ENCODE measurements at places on chromosomes 5 and 9. TPM values are rescaled to one million over a fixed set of nuclear protein-coding genes. Genes with fewer than 3 reads are reported as not detected.
A peak's percentile ranks its signal among the peaks of the same experiment; 100 is the strongest.

The ELAVL2 gene
- total RNA-seq: 0.97 TPM

The FGF10 gene
- 0.09 TPM for total RNA-seq

The INSL4 gene
- not detected for total RNA-seq

The ISL1 gene
- total RNA-seq: not detected

The TMEM267 gene
- total RNA-seq: 3.5 TPM

The PCDHA3 gene
- 0.18 TPM for total RNA-seq

The RIC1 gene
- 18.0 TPM for total RNA-seq

DNA sequence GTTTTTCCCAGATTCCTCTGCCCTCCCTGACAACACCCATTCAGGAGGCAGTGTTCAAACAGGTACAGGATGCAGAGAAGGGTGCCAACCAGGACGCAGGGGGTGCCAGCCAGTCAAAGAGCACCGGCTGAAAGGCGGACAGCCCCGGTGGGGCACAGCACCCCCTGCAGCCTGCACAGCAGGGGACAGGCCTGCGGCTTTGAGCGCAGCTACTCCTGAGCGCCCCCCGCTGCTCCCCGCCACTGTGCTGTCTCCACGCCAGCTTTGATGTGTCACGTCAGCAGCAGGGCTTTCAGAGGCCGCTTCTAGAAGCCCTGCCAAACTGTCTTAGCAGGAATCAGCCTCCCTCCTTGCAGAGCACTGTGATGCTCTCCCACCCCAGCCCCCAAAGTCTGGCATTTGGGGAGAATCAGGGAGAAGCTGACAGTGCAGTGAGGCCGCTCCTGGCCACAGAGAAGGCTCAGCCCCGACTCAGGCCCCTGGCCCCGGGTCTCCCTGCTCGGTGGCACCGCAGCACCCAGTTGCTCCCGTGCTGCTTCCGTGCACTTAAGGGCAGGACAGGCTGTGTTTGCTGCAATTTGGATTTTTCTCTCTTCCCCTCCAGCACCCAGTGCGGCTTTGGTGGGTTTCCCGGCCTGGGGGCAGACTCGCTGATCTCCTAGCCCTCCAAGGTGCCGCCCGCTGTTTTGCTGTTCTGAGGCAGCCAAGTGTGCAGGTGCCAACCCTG is 20.3 kb downstream of the AK8 start:
- H3K27ac ChIP-seq: peak overlapping the region; percentile 39
- H3K4me3 ChIP-seq: no peak overlapping the region
- peaks cover 26% of the 10 kb centered on the region for H3K4me1 ChIP-seq
- no peaks in the 10 kb centered on the region for H3K36me3 ChIP-seq

DNA sequence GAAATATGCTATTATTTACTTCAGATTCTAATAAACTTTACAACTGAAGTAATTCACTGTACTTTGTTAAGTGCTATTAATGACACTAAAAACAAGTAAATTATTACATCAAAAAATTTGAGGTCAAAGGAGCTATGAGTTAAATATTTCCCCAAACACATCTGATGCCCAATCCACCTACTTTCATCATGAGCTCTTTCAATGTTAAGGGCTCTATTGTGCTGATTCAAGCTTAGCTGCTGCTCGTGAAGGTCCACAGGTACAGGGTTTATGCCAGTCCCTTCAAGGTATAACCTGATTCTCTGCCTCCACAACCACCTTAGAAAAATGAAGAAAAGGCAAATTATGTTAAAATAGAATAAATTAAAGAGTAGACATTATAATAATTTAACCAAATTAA is 24.2 kb downstream of the NADK2 start:
- no peak overlapping the region for H3K4me3 ChIP-seq
- no peak overlapping the region for H3K27ac ChIP-seq
- H3K27me3 ChIP-seq: no peaks in the 10 kb centered on the region
- H3K36me3 ChIP-seq: no peaks in the 10 kb centered on the region
- H3K4me1 ChIP-seq: no peaks in the 10 kb centered on the region
- DNase-seq: no peak

DNA sequence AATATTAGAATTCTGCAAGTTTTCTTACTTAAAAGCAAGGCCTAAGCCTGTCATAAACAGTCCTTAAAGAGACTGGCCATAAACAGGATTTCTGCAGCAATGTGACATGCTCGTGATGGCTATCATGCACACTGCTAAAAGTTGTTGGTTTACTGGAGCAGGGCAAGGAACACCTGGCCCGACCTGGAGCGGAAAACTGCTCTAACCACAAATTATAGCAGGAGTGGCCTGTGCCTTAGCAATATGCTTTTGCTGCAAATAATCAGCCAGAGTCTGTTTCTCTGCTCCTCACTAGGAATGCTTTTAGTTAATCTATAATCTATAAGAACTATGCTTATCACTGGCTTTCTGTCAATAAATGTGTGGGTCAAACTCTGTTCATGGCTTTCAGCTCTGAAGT is 322.9 kb upstream of the RPS23 start:
- no peaks in the 10 kb centered on the region for H3K27me3 ChIP-seq
- no peak overlapping the region for H3K27ac ChIP-seq
- no peaks in the 10 kb centered on the region for H3K4me1 ChIP-seq
- no peak for DNase-seq

DNA sequence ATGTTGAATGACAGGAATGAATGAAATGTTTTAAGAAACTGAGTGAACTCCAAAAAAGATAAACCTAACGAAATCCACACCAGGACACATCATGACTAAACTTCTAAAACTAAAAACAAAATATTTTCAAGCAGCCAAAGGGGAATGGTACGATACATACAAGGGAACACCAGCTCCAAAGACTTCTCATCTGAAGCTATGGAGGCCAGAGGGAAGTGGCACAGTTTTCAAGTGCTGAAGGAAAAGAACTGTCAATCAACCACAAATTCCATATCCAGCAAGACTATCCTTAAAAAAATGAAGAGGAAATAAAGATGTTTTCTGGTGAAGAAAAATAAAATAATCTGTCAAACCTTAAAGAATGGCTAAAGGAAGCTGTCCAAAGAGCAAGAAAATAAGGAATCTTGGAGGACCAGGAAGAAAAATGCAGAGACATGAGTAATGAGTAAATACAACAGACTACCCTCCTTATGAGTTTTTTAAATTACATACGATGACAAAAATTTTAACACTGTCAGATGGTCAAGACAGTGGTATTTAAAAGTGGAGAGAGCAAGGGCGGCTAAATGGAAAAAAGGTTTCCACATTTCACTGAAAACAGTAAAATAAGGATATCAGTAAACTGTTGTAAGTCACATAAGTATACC is 12.0 kb downstream of the CAMSAP1 start:
- H3K4me3 ChIP-seq: no peak overlapping the region
- no peaks in the 10 kb centered on the region for H3K36me3 ChIP-seq
- H3K27me3 ChIP-seq: no peaks in the 10 kb centered on the region
- DNase-seq: no peak

GRCh38 chr5:159440968-159441367 is 110.7 kb upstream of the IL12B start:
- H3K4me1 ChIP-seq: peaks cover 4% of the 10 kb centered on the region
- no peak overlapping the region for H3K27ac ChIP-seq
- H3K27me3 ChIP-seq: peaks cover 5% of the 10 kb centered on the region
- DNase-seq: no peak
- H3K36me3 ChIP-seq: no peaks in the 10 kb centered on the region
- no peak overlapping the region for H3K4me3 ChIP-seq

GRCh38 chr5:172004824-172005237 is 1.6 kb downstream of the FBXW11 start:
- H3K27ac ChIP-seq: peak overlapping the region; percentile 95
- no peaks in the 10 kb centered on the region for H3K27me3 ChIP-seq
- peak overlapping the region; percentile 97 for H3K4me3 ChIP-seq

DNA sequence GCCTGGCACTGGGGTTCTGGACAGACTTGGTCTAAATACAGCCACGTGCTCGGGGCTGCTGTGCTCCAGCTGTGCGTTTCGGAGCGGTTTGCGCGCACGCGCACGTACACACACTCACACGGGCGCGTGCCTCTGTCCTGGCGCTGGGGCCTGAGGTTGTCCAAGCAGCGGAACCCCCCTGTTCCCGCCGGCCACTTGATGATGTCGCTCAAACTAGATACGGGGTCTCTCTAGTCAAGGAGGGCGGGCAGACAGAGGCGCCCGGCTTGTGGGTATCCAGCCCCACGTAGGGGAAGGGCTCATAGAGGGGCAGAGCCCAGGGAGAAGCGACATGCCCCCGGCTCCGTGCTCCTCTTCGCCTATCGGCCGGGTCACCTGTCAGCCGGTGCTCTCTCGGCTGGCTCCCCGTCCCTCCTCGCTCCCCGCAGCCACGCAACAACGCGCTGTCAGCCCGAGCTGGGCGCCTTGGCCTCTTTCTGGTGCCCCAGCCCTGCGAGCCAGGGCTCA is 8.9 kb downstream of the NR2F1-AS1 start:
- peaks cover 69% of the 10 kb centered on the region for H3K4me1 ChIP-seq
- DNase-seq: no peak

DNA sequence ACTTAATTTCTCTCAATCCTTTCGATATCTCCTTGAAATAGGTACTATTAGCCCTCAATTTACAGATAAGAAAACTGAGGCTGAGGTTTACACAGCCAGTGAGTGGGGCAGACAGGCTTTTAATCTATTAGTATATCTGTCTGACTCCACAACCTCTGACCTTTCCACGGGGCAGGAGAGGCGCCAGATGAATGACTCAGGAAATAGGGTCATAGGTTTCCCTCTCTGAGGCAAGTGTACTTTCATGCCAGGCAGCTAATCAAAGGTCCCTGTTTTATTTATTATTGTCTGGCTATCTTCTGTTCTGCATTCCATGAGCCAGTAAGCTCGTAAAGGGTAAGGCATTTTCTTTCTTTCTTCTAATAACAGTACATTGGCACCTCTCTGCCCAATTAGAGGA is 79.6 kb upstream of the KLF4 start:
- DNase-seq: no peak
- no peaks in the 10 kb centered on the region for H3K27me3 ChIP-seq
- H3K4me1 ChIP-seq: no peaks in the 10 kb centered on the region
- H3K27ac ChIP-seq: no peak overlapping the region
- no peaks in the 10 kb centered on the region for H3K36me3 ChIP-seq
- H3K4me3 ChIP-seq: no peak overlapping the region

DNA sequence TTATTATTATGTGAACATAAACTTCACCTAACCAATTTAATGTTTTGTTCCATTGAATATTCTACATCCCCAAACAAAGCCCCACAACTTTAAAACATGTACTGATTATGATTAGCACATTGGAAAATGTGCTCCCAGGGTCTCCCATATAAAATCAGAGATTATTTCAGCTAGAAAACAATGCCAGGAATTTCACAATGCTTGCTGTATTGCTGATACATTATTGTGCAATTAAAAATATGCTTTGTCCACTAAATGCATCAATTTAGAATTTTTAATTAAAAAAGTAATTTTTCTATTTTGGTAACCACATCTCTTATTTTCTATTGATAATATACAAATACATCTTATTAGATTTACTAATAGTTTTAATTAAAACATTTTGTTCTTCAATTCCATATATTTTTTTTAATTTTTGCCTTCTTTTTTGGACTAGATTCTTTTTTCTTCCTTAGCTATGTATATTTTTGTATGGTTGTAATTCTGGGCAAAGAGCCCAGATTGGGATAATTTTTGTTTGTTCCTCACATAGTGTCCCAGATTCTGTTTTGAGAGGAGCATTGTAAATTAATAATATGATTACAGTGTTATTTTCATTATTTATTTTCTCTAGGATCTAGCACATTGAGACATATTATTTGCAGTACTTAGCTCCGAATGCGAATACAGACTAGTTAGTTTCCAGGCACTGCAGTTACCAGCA is 241.5 kb upstream of the CDH18 start:
- H3K27me3 ChIP-seq: no peaks in the 10 kb centered on the region
- no peaks in the 10 kb centered on the region for H3K4me1 ChIP-seq
- no peak for DNase-seq
- no peaks in the 10 kb centered on the region for H3K36me3 ChIP-seq
- no peak overlapping the region for H3K27ac ChIP-seq

- no peak for DNase-seq
- H3K36me3 ChIP-seq: no peaks in the 10 kb centered on the region
- peaks cover 19% of the 10 kb centered on the region for H3K4me1 ChIP-seq
- no peak overlapping the region for H3K27ac ChIP-seq
- no peaks in the 10 kb centered on the region for H3K27me3 ChIP-seq
- H3K4me3 ChIP-seq: no peak overlapping the region
These were observed 11.8 kb upstream of the GNA14 start for GRCh38 chr9:77659926-77660325.

- H3K27ac ChIP-seq: peak overlapping the region; percentile 66
- peaks cover 18% of the 10 kb centered on the region for H3K4me1 ChIP-seq
These were observed 23.2 kb downstream of the MAP3K1 start for GRCh38 chr5:56838409-56839039.

GRCh38 chr9:136380381-136380780 is 6.9 kb upstream of the CARD9 start:
- peaks cover 18% of the 10 kb centered on the region for H3K36me3 ChIP-seq
- H3K27me3 ChIP-seq: no peaks in the 10 kb centered on the region
- no peak for DNase-seq

DNA sequence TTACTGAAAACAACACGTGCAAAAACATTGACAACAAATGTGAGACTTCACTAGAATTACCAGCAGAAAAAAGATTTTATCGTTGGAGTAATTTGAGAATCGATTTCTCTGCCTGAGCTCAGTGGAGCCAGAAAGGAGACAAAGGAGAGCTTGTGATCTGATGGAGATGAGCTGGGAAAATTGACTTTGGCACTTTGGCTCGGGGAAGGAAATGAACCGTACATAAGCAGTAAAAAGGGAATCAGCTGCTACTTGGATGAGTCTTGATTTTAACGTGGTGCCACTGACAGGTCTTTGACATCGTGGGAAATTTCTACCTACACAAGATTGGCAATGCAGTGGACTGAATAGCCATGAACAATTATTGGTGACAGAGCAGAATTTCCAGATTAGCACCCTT is 244.7 kb upstream of the RPS23 start:
- no peak overlapping the region for H3K27ac ChIP-seq
- H3K4me1 ChIP-seq: no peaks in the 10 kb centered on the region
- H3K27me3 ChIP-seq: no peaks in the 10 kb centered on the region
- no peaks in the 10 kb centered on the region for H3K36me3 ChIP-seq
- no peak for DNase-seq

DNA sequence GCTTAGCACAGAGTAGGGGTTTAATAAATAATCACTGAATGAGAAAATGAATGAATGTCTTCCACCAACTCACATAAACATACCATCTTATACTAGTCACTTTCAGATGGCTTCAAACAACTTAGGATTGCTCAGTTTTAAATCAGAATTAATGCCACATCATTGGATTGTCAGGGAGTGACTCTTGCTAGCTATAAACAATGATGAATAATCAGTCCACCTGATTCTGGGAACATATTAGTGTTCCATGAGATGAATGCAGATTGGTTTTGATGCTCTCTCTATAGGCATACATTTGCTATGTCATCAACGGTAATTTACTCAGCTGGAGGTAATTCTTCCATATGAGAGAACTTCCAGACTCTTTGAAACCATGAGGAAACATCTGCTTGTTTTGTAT is 97.4 kb downstream of the CDH9 start:
- H3K4me1 ChIP-seq: no peaks in the 10 kb centered on the region
- DNase-seq: no peak
- no peaks in the 10 kb centered on the region for H3K27me3 ChIP-seq
- no peak overlapping the region for H3K27ac ChIP-seq
- no peak overlapping the region for H3K4me3 ChIP-seq

GRCh38 chr5:172680921-172681320 is 39.9 kb downstream of the NEURL1B start:
- no peaks in the 10 kb centered on the region for H3K27me3 ChIP-seq
- peaks cover 67% of the 10 kb centered on the region for H3K4me1 ChIP-seq
- DNase-seq: no peak
- H3K27ac ChIP-seq: no peak overlapping the region
- H3K36me3 ChIP-seq: no peaks in the 10 kb centered on the region
